ENCODE measurements at places on chromosomes 1 and 21. TPM values are rescaled to one million over a fixed set of nuclear protein-coding genes. Genes with fewer than 3 reads are reported as not detected.

The FMO4 gene
- total RNA-seq: 7.0 TPM

DNA sequence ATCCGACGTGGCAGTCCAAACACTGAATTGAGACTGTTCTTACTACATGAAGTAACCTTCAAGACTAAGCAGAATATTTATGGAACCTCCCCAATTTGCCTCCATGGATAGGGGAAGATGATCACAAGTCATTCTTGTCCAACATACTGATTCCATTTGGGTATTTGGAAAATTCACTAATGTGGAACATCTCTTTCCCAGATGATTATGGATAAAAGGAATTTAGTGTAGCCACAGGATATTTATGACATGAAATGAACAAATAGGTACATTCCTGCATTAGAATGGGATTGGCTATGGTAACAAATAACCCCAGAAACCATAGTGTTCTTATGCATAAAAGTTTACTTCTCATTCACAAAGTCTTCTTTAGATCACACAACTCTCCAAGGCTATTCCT, 40.2 kb upstream of the SGIP1 start:
- DNase-seq: no peak

- DNase-seq: no peak
Measured at GRCh38 chr21:44049606-44050005, 37.5 kb downstream of the TRAPPC10 start.

DNA sequence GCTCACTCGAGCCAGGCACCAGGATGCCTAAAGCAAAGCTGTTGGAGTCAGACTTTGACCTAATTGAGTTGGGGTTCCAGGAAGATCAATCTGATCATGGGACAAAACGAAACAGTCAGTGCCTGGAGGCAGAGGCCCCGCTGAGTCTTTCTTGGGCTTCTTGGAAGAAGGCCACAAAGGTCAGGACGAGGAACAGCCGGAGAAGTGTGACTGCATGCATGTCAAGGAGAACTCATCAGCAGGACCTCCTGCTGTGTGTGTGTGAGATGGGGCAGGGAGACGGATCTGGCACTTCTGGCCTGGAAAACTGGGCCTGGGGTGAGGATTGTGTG, 190.8 kb downstream of the CAMTA1 start:
- no peak for DNase-seq

DNA sequence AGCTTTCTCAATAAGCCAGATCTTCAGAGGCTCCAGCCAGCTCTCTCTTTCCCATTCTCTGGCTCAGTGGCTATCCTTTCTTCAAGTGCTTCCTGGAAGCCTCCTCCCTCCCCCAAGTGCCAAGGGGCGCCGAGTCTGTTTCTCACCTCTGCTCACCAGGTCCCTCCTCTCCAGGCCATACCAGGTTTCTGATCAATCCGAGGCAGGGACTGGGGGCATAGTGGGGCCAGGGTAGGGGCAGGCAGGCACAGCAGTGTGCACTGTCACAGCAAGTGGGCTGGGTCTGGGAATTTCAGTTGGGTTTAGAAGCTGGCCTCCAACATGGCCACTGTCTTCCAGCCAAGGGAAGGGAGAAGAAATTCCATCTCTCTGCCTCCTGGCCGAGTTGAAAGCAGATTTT, 56.5 kb downstream of the NAV1 start:
- DNase-seq: no peak

The NECTIN4 gene
- 13.2 TPM for total RNA-seq

The NCMAP gene
- total RNA-seq: 1.0 TPM

GRCh38 chr21:41189150-41189745, 21.3 kb downstream of the BACE2 start:
- no peak for DNase-seq

DNA sequence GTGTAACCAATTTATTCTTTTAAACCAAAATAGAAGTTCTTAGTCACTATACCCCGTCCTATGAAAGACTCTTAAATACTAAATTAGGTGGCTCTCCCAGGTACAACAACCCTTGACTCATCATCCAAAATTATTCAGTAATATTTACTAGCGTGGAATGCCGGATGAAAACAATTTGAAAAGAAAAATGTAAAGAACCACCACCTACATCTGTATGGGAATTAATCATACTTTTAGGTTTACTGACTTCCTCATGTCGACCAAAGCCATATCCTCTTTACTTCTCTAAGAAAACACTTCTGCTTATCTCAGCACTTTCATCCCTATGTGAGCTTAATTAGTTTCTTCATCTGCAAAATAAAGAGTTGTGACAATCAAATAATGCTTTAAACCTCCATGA, 139.6 kb downstream of the AKT3 start:
- DNase-seq: no peak

- DNase-seq: no peak
Measured at GRCh38 chr1:14715266-14715665, 116.8 kb downstream of the KAZN start.

The ACTN2 gene
- 0.17 TPM for total RNA-seq

GRCh38 chr1:218661411-218661810, 316.3 kb downstream of the TGFB2 start:
- no peak for DNase-seq

The NPR1 gene
- total RNA-seq: 0.17 TPM

The HENMT1 gene
- 6.7 TPM for total RNA-seq

DNA sequence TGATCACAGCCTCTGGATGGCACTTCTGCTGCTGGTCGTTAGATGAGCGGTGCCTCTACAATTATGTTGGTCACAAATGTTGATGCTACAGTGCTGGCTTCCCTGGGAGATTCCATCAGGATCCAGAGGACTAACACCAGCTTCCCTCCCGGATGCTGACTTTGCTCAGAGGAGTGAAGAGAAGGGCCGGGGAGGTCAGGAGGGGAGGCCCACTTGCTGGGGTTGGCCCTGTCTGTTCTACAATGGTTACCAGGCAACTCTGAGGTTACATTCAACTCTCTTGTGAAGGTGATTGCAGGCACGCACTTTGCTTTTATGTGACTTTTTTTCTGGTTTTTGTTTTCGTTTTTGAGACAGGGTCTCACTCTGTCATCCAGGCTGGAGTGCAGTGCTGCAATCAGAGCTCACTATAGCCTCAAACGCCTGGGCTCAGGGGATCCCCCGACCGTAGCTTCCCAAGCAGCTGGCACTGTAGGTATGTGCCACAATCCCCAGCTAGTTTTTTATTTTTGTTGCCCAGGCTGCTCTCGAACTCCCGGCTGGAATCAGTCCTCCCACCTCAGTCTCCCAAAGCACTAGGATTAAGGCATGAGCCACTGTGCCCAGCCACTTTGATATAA, 112.5 kb downstream of the ADSS2 start:
- DNase-seq: no peak

DNA sequence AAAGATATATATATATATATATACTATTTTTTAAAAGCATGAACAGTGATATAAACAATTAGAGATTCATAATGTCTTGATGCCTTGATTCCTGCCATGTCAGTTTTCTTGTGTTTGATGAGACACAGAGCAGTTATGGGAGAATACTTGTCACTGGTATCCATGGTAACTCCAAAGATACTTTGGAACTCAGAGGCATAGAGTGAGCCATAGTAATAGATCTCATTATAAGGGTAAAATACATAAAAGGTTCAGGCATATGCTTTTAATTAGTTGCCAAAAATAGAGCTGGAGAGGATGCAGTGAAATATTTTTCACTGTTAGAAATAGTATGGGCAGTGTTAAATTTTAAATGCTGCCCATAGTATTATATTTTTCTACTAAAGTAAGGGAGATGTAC, 134.1 kb downstream of the SYT14 start:
- no peak for DNase-seq

GRCh38 chr1:241810769-241811405, 37.1 kb upstream of the EXO1 start:
- DNase-seq: no peak

The S100A7 gene
- total RNA-seq: 2.7 TPM

GRCh38 chr1:156491151-156491949, 9.2 kb downstream of the MEF2D start:
- no peak for DNase-seq

GRCh38 chr21:38361324-38361723, 104.5 kb downstream of the KCNJ15 start:
- DNase-seq: no peak

DNA sequence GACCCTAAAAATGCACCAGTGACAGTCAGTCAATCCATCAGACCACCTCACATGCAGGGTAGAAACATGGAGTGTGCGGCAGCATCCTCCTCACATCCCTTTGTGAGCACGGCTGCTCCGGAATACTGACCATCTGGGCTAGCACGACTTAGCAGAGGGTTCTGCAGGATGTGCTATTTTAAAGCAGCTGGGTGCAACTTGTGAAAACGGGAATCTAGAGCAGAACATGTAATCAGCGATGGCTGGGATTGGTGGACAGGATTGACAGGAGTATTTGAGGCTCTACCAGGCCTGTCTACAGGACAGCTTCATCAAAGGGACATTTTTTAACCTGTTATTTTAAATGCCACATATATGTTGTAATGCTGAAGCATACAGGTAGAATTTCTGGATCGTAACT, 16.8 kb upstream of the PLEKHM2 start:
- no peak for DNase-seq

- DNase-seq: no peak
Measured at GRCh38 chr1:73097917-73098316, 815.6 kb upstream of the NEGR1 start.

DNA sequence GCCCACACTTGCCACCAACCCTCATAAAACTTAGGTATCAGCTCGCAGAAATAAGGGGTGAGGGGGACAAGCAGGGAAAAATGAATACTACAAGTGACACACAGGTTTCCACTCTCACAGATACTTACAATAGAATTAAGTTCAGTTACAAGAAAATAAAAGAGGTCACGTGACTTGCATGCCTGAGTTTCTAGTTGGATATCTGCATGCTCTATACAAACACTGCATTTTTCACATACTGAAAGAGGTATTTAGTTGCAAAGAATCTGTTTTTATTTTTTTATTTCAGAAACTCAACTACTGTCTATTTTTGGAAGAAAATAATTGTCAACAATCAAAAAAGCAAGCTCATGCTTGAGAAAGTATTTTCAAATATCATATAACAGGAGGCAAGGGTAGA, 43.5 kb downstream of the DPYD start:
- no peak for DNase-seq

Measured in mammary epithelial cell (primary cell).